ENCODE measurements at places on chromosomes 3 and 15.

DNA sequence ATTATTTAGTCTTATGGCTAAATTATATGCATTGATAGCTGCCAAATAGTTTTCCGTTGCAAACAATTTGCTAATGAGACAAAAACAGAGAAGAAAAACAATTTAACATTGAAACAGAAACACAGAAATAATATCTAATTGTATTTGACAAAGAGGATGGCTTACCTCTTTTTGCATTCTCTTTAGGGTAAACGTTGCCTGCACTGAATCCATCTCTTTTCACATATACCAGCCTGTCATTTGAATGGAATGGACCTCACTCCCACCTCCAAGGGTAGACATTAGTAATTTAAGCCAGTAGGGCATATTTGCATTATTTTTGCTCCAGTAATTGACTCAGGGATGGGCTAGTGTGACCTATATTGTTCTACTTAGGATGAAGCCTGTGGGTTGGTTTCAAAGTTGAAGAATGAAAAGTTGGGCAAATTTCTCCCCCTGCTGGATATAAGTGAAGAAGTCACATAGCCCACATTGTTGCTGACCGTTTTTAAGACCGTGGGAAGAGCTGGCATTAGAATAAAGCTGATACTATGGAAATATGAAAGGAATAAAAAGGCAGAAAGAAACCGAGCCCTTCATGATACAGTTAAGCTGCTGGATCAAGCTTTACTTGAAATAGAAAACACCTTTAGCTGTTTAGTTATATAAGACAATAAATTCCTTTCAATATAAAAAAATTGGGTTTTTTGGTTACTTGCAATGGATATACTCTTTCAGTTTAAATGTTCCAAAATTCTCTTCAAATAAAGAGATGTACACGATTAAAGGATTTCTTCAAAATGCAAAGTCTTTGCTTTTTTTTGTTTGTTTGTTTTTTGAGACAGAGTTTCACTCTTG is 26.9 kb downstream of the PIERCE2 start:
- DNase-seq, result no peak

DNA sequence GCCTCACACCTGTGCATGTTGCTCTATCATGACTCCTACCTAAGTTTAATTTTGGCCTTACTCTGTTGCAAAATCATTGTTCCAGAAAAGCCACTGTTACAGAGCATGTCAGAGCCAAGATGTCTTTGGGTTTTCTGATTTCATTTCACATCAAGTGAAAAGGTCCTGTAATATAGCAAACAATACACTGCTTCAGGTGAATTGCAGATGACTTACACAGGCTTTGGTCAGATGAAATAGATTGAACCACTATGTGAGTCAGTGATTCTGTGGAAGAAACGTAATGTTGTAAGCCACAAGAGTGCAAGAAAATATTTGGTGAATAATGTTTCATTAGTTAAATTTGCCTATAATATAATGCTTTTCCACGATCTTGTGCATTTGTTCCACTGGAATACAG is 22.7 kb downstream of the EBLN2 start:
- DNase-seq, result no peak

DNA sequence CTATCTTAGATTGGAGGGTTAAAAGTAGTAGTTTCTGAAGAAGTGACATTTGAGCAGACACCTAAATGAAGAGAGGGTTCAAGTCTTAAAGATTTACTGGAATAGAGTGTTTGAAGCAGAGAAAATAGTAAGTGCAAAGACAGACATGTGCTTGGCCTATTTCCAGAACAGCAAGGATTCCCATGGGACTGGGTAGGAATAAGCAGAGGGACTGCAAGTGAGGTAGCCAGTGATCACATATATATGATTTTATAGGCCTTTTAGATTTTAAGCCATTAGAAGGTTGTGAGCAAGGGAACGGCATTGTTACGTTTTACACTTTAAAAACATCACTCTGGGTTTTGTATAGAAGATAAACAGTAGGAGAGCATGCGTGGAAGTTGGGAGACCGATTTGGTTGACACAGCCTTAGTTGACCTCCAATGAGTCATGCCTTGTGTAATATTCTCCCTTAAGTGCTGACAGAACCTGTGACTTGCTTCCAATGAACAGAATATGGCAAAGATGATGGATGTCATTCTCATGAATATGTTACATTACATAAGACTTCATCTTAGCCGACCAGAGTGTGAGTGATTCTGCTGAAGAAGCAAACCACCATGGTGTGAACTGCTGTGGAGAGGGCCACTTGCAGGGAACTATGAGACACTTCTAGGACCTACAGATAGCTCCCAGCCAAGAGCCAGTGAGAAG is 37.1 kb upstream of the SLC4A7 start:
- no peak for DNase-seq

DNA sequence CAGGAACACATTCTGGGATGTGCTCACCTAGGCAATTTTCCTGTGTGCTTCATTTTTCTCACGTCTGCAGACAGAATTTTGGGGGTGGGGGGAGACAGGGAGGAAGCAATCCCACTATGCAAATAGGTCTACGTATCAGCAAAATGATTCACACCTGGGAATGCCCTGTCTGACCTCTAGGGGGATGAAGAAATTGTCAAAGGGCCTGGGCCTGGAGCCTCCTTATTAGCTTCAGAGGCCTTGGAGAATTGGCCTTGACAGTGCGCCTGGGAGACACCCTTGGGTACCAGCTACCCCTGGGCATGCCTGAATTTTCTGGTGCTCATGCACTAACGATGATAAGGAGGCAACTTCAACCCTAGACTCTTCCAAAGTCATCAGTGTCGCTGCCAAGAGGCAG is 207.5 kb downstream of the CADPS start:
- no peak for DNase-seq

- no peak for DNase-seq
Measured at GRCh38 chr3:170307671-170308405, 49.7 kb upstream of the SKIL start.

- DNase-seq, result no peak
Measured at GRCh38 chr3:109339197-109339596, 1.9 kb upstream of the DPPA4 start.

GRCh38 chr15:53251996-53252395 is 461.9 kb upstream of the ONECUT1 start:
- DNase-seq, result no peak

- DNase-seq, result no peak
Measured at GRCh38 chr3:172525116-172525613, 1.9 kb upstream of the TNFSF10 start.

- peak; percentile 35 for DNase-seq
Measured at GRCh38 chr3:71432044-71432975, 151.2 kb downstream of the FOXP1 start.

GRCh38 chr15:51576911-51577500 is 45.6 kb downstream of the DMXL2 start:
- no peak for DNase-seq

DNA sequence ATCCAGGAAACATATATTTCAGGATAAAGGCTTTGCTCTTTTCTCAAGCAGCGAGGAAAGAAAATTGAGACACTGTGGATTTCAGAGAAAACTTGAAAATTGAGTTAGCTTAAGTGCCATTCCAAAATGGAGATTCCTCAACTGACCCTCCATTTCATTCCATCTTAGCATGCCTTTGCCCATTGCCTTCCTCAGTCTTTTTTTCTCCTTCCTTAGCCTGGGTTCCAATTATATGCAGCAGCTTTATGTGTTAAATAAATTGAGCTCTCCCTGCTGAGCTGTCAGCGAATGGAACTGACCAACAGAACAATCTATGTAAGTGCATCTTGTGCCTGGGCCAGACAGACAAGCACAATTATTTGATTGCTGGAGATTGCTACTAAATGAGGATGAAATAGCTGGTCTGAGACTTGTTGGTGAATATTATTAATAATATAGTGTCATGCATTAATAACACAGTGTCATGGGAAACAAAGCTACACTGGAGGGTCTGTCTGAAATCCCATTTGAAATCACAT is 6.9 kb upstream of the DNAJC19 start:
- no peak for DNase-seq

- DNase-seq, result no peak
Measured at GRCh38 chr3:9891072-9891622, 737 bp downstream of the JAGN1 start.

GRCh38 chr3:4656059-4656458 is 162.9 kb downstream of the ITPR1 start:
- no peak for DNase-seq

DNA sequence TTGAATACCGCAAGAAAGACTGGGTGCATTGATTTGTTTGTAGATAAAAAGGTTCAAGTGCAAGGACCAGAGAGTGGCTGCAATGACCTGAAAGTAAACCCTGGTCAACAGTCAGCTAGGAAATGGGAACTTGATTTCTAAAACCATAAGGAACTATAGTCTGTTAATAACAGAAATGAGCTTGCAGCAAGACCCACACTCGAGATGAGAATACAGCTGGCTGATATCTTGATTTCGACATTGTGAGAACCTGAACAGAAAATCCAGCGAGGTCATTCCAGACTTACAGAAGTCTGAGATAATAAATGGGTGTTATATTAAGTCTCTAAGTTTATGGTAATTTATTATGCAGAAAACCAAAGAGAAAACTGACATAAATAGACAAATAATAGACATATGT is 177.3 kb downstream of the NFKBIZ start:
- no peak for DNase-seq

DNA sequence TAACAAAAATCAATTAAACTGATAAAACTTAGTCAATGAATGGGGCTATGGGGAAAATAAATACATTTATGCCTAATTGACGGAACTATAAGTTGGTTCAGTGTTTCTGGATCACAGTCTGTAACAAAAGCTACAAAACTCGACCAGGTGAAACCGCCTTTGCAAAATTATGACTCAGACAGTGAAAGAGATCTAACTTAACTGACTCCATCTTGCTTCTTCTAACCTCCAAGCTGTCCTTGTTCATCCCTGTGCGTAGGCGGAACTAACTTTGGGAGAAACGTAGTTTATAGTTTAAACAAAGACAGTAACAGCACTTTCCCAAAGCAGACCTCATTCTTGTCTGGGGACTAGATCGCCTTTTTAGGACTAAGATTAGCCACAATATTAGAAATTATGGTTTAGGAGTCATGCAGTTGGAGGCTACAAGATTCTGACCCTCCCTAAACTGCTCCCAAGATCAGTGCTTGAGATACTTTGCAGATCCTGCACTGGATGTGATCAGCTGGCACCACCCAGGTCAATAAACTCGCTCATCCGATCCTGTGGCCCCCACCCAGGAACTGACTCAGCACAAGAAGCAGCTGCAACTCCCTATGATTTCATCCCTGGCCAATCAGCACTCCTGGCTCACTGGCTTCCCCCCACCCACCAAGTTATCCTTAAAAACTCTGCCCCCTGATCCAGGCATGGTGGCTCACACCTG is 7.2 kb upstream of the MFGE8 start:
- DNase-seq, result peak; percentile 43

DNA sequence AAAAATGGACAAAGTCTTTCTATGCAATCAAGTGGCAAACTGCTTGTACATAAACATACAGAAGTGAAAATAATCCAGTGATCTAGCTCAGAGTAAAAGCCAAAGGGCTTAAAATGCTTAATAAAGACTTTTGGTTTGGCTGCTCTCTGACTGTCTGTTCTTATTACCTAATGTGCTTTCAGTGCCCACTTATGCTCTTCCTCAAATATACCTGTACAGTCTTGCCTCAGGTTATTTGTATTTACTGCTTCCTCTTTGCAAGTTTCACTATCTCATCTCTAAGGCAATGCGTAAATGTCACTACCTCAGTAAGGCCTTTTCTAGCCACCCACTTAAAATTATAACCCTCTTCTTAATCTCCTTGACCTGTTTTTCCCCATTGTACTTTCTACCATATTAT is 171.8 kb downstream of the EPHA6 start:
- DNase-seq, result no peak

GRCh38 chr15:99507016-99507503 is 58.7 kb upstream of the MEF2A start:
- DNase-seq, result no peak

GRCh38 chr3:44334326-44334725 is 4.2 kb upstream of the TCAIM start:
- DNase-seq, result no peak

DNA sequence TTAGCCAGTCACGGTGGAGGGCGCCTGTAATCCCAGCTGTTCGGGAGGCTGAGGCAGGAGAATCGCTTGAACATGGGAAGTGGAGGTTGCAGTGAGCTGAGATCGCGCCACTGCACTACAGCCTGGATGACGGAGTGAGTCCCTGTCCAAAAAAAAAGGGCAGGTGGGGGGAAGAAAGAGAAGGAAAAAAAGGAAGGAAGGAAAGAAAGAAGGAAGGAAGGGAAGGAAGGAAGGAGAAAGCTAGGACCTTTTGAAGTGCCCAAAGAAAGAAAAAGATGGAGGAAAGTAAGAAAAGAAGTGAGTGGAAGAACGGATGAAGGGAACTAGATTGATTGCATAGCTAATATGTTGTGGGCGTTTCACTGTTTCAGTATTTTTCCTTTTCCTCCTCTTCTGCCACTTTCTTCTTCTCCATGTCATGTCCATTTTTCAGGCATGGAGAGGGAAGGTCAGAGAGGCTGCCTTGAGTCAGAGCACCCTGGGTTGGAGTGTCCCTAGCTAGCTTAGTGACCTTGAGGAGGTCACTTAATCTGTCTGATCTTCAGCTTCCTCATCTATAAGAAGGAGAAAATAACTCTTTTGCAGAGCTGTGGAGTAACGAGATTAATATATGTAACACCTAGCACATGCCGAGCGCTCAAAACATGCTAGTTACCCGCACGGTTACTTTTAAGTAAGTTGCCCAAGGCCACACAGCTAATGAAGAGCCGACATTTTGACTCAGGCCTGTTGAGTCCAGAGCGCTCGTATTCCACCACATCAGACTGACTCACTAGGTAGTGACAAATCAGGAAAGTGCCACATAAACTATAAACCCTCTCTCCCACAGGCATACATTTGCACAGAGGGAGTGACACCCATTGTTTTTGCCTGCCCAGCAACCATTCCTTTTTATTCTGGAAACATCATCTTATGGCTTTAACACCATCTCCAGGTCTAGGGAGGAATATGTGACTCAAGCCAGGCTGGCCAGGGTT is 42.2 kb downstream of the BHLHE40 start:
- peak; percentile 65 for DNase-seq

GRCh38 chr15:58742022-58742813 is 7.3 kb downstream of the ADAM10 start:
- no peak for DNase-seq

DNA sequence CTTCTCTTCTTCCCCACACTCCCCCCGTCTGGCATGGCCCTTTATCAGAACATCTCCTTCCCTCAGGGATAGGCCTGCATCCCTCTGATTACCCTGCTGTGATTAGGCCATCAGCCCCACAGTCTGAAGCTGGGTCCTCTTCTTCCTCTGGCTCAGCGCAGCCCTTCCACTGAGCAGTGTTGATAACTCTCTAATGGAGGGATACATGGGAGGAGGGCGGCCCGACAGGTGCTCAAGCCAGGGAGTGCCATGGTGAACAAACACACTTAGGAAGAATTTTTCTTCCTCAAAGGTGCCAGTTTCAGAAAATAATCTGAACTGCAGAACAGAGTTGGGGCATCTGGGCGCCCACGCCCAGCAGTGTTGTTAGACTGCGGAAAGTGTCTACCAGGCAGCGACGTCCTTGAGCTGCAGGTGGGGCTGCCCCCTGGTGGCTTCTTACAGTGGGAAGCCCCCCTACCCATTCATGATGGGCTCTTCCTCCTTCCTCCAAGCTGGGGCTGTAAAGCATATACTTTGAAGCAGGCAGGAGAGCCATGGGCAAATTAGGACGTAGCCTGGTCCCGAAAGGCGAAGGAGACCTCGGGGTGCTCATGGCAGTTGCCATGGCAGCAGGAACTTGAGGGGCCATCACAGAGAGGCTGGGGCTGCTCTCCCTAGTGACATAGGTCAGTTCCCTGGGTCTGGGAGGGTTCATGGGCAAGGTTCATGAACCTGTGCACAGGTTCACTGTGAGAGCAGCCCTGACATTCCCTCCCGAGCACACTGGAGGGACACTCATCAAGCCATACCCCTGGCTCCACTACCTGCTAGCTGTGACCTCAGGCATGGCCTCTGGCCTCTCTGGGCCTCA is 33.2 kb upstream of the NR2C2 start:
- DNase-seq, result no peak
